ENCODE measurements at places on chromosomes 13 and 19.

DNA sequence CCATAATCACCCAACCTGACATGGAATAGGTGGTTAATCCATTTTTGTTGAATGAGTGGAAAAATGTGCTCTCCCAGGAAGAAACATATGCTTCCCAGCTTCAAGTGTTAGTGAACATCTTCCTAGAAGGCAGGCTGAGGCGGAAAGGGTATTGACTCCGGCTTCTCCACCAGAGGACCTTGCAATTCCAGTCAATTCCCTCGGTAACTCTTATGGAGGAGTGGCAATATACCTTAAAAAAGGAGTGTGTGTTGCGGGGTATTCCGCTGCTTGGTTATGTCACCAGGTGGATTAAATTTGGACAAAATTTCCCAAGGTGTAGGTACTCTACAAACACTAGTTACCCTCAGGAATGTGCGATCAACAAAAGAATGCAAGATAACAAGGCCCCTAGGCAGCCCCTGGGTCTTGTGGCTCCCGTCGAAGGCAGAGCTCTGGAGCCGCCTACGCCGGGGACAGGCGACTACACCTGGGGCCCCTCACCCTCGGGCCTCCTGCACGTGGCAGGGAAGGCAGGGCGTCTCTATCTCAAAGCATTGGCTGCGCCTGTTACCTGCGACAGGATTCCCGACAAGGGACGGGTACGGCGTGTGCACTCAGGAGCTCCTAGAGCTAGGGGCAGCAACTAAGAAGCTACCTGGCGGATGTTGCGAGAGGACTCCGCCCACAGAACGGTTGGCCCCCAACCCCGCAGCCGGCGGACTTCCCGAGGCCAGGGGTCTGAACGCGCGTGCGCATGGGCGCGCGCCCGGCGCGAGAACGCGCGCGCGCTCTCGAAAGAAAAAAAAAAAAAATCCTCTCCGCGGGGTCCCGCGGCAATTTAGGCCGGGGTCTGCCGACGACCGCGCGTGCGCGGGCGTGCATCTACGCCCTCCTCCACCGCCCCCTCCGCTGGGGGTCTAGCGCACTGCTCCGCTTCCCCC, at the start of gene WDR87:
Gene WDR87, minus strand, starts transcription at position 649 of the 923 bp plus-strand sequence. CDS start 8,355 bp downstream, outside the sequence.
- no peak for DNase-seq

- DNase-seq: no peak
Measured at GRCh38 chr19:55649268-55650125, 1.5 kb downstream of the CCDC106 start.

DNA sequence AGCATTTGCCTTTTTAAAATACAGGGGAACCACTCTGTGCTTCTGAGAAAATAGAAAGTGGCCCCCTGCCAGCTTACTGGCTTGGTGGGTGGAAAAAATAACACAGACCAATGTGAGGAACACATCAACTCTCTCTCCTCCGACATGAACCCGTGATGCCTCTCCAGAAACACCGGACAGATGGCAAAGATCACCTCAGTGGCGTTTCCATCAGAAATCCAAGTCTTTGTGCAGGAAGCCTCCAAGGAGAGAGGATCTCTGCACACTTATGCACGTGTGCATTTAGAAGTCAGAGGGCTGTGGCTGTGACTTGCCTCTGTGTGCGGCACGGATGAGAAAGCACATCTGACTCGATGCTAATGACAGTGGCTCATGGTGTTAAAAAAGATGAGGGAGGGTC, 112.3 kb upstream of the KLF12 start:
- DNase-seq: peak; percentile 64

DNA sequence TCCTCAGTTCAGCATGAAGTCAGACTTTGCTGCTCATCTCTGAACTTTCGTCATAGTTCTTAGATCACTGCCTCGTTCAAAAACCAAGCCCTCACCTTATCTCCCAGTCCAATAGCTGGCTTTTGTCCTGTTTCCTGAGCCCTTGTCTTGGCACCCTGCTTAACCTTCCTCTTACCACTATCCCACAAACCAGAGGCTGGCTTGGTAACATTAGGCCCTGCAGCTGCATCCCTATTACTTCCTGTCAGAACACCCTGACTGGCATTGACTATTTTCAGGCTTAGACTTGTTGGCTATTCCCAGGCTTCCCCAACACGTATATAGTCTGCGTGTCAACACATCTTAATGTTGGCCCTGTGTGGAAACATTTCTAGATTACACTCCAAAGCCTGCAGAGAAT, 172.4 kb downstream of the VWA8 start:
- no peak for DNase-seq

- DNase-seq: no peak
Measured at GRCh38 chr13:29884671-29885430, 34.4 kb upstream of the UBL3 start.

- no peak for DNase-seq
Measured at GRCh38 chr19:19304186-19304965, 15.9 kb downstream of the SUGP1 start.

GRCh38 chr19:49335784-49336481, 727 bp downstream of the CD37 start:
- DNase-seq: no peak

GRCh38 chr19:38547421-38547820, 70.3 kb downstream of the MAP4K1 start:
- DNase-seq: no peak

DNA sequence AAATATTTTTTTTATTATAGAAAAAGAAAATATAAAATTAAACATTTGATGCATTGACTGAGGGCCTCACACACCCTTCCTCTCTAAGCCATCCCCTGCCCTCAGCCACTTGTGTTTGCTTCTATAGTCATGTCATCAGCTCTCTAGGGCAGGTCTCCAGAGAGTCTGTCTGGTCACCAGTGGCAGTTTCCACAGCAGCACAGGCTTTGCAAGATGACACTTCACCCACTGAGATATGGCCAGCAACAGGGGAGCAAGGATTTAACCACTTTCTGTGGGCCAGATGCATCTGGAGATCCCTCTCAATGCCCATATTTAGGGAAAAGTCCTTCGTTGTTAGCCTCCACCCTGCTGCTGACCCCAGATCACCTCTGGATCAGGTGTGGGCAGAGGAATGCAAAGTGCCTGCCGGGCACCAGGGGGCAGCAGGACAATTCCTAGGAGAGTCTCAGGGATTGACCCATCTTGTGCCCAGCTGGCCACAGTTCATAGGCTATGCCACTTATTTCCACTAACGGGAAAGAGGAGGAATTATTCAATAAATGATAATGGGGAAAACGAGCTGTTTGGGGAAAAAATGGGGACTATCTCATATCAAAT, 4.8 kb downstream of the ABCC4 start:
- DNase-seq: no peak

- DNase-seq: no peak
Measured at GRCh38 chr19:10416083-10416379, 4.3 kb upstream of the PDE4A start.

- DNase-seq: peak; percentile 85
Measured at GRCh38 chr13:44312834-44313551, 60.6 kb upstream of the SERP2 start.

DNA sequence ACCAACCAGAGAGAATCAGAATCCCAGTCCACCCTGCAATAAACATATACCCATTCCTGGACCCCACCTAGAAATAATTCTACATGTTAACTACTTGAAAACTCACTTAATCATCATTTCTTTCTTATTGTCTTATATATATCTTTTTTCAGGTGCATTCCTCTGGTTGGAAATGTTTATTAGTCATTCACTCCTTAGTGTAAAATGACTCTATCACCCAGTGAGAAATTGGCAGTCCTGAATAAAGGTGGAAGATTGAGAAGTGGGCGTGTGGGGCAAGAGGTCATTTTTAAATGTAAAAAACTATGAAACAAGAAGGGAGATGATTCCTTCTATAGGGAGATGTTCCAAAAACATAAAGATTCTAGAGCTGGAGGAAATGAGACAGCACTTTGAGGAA, 101.2 kb upstream of the MBNL2 start:
- DNase-seq: no peak

GRCh38 chr19:39915848-39916215, 18.6 kb downstream of the FCGBP start:
- DNase-seq: peak; percentile 28

GRCh38 chr13:40434516-40435397, 231.7 kb downstream of the FOXO1 start:
- DNase-seq: no peak

DNA sequence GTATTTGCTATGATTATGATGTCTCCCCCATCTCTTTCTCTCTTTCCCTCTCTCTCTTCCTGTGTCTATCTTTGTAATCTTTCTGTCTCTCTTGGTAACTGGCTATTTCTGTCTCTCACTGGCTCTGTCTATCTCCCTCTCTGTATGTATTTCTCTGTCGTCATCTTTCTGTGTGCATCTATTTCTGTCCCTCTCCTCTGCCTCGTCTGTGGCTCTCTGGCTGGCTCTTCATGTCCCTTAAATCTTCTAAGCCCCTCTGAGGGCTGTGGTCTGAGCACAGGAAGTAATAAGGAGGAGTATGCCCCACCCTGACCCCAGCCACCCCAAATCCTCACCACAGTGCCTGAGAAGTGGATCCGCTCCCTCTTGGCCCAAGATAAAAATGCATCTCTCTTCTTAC, 104.4 kb downstream of the DNAJC15 start:
- no peak for DNase-seq

DNA sequence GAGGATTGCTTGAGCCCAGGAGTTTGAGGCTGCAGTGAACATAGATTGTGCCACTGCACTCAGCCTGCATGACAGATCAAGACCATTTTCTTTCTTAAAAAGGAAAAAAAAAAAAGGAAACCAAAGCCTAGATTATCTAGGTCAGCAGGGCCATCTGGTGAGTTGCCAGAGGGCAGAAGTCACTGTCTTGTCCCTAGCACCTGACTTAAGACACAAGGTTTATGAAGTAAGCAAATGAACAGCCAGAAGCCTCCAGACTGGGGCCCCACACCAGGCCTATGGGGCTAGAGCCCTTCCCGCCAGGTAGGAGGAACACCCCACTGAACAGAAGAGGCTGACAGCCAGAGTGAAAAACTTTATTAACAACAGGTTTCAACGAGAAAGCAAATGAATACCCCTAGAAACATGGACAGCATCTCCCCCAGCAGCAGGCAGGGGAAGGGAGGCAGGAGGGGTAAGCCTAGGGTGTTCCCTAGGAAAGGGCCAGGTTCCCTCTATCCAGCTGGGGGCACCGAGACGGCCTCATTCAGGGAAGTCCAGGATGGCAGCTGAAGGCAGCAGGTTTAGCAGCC, 1.2 kb downstream of the WDR83 start:
- no peak for DNase-seq

GRCh38 chr19:46571495-46571894, 29.6 kb upstream of the CALM3 start:
- no peak for DNase-seq

GRCh38 chr13:78608688-78609463, 5.5 kb upstream of the POU4F1 start:
- DNase-seq: no peak

- no peak for DNase-seq
Measured at GRCh38 chr13:45781553-45782326, 69.8 kb downstream of the SIAH3 start.

Measured in stromal cell of bone marrow (primary cell).